ENCODE measurements at places on chromosomes 3 and 15.
A peak's percentile ranks its signal among the peaks of the same experiment; 100 is the strongest.

DNA sequence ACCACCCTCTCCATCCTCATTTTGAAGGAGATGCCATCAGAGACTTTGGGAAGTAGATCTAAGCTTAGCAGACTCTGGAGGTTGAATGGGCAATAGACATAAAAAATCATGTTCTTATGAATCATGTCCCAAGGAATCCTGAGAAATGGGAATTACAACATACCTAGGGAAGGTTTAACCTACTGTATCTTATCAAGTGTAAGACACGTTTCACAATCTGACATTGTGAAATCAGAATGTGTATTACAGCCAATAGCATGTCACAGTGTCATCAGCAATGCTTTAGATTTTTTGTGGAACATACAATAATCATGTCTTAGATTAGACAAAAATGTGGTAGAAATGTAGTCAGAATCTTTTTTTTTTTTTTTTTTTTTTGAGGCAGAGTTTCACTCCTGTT lies 332.4 kb upstream of the TLE3 start:
- DNase-seq: no peak

GRCh38 chr3:13134879-13135206 lies 61.6 kb upstream of the IQSEC1 start:
- no peak for DNase-seq

GRCh38 chr3:132927896-132928295 lies 110.3 kb upstream of the TMEM108 start:
- DNase-seq: no peak

- DNase-seq: no peak
These were observed 30.6 kb downstream of the EPHA3 start for GRCh38 chr3:89138048-89138447.

GRCh38 chr15:92520914-92521623 lies 127.4 kb downstream of the ST8SIA2 start:
- DNase-seq: no peak

DNA sequence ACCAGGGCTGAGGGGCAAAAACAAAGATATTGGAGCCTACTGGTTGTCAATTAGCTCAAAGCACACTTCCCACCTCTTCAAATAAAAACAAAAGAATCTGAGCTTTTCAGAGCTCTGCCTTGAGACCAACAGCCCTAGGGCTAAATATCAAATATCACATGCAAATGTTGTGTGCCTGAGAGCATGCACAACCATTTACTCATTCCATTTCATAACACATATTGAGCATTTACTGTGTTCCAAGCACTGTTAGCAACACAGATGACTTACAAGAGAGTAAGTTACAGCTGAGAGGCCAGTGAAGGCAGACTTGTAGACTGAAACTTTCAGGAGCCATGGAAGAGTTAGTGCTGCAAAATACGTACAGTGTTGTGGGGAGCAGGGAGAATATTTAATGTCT lies 222.4 kb downstream of the CPNE4 start:
- DNase-seq: no peak

- DNase-seq: peak; percentile 25
These were observed 16.0 kb upstream of the PCOLCE2 start for GRCh38 chr3:142904639-142905436.

DNA sequence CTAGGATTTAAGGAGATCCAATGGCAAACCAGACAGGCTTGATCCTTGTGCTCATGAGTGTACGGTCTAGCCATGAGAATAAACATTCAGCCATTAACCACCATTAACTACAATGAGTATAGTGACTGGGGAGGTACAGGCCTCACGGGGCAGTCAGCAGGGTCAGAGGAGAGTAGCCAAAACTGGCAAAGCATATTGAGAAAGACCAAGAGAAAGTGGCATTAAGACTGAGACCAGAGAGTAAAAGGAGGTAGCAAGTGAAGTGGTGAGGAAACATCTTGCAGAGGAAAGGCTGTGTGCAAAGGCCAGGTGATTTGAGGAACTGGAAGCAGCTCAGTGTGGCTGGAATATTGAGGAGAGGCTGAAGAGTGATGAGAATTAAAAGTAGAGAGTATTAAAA lies 407.2 kb upstream of the LMCD1 start:
- no peak for DNase-seq

DNA sequence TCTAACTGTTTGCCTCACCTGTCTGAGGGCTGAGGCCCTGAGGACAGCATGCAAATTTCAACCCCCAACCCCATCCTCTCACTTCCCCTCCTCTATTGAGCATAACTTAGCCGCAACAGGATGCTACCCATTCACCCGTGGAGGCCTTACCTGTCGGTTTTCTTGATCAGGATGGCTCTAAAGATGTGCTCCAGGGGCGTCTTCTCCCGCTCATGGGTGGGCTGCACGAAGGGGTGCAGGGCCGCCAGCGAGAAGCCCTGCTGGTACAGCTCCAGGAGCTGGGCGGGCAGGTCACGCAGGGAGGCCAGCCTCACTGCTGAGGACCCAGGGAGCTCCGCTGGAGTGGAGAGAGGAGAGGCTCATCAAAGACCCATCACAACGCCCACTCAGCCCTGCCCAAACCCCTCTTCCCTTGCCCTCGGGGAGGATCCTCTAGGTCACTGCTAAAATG lies 79.8 kb downstream of the RFTN1 start:
- DNase-seq: no peak

- peak; percentile 25 for DNase-seq
These were observed at the start of gene MCTP2 for GRCh38 chr15:94230883-94231722. Gene MCTP2 (plus strand): TSS chr15:94231561. CDS start chr15:94298266, 66,705 bp downstream.

- no peak for DNase-seq
These were observed 272.2 kb upstream of the CHRNA7 start for GRCh38 chr15:31758126-31758525.

DNA sequence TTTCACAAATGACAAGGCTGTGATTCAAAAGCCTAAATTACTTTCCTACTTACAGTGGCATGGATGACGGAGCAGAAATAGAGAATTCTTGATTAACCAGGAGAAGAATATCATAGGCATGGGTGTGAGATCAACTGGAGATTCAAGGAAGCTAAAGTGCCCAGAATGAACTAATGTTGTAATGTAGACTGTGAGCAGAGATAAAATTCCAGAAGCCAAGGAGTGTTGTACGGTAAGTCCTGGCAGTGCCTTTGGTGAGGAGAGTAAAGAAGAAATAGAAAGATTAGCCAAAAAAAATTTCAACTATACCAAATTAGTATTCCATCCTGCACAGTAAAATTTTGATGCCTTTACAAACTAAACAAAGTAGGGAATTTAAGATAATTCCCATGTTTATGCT lies 75.9 kb downstream of the ZBTB20 start:
- DNase-seq: no peak

DNA sequence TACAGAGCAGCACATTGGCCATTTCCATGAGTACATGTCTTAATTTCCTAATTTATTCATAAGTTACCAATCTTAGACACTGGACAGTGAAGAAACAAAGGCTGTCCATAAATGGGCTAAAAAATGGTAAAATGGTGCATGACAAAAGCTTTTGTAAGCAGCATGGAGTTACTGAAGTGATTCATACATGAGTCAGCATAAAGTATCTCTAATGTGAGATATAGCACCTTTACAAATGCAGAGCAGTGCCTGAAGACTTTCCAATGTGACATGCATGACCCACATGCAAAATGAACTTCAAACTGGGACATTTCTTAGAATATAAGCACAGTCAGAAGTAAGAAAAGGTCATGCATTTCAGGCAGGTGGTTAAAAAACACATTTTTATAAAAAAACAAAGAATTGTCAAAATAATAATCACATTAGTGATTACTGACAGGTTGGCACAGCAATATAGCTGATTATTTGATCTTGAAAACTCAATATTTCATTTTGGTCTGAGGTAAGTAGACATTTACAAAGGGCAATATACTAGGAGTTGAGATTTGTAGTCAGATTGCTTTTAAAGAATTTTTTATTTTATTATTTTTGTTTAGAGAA lies 299.3 kb downstream of the PLCL2 start:
- no peak for DNase-seq

DNA sequence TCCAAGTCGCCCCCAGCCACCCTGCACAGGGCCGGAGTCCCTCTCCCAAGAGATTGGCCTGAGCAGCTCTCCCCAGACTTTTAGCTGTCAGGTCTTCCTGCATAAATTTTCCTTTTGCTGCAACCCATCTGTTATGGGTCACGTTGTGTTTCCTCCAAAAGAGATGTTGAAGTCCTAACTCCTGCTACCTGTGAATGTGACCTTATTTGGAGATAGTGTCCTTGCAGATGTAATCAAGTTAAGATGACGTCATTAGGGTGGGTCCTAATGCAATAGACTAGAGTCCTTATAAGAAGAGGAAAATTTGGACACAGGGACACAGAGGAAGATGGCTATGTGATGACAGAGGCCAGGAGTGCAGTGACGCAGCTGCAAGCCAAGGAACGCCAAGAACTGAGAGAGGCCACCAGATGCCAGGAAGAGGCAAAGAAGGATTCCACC lies 13.2 kb upstream of the SLC6A6 start:
- DNase-seq: no peak

GRCh38 chr3:167450195-167450594 lies 23.6 kb downstream of the SERPINI2 start:
- DNase-seq: no peak

DNA sequence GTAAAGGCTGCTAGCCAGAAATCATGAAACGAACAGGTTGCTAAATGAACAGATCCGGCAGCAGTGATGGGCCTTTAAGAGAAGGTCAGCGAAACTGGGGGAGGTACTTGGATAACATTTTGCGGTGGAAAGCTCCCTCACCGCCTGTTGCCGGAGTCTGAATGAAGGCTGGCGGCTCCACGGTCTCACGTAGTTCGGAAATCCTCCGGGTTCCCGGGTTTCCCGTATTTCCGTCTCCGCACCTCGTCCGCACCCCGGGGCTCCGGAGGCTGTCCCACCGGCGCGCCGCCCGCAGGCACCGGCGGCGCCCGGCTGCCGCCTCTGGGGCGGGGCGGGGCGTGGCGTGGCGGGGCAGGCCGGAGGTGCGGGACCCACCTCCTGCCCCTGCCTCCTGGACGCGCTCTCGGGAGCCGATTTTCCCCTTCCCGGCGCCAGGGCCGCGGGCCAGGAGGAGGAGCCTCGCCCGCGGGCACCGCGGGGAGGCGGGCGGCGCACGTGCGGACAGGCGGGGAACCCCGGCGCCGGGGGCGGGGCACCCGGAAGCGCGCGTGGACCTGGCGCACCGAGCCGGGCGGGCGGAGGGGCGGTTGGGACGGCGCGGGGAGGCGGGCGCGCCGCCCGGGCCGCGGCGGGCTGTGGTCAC lies at the start of gene ZDHHC23:
ZDHHC23 (plus strand) TSS at position 642 of the 643 bp plus-strand sequence. CDS start 790 bp downstream, outside the sequence.
- no peak for DNase-seq

- no peak for DNase-seq
These were observed 41.3 kb downstream of the ETV5 start for GRCh38 chr3:186067360-186068242.

DNA sequence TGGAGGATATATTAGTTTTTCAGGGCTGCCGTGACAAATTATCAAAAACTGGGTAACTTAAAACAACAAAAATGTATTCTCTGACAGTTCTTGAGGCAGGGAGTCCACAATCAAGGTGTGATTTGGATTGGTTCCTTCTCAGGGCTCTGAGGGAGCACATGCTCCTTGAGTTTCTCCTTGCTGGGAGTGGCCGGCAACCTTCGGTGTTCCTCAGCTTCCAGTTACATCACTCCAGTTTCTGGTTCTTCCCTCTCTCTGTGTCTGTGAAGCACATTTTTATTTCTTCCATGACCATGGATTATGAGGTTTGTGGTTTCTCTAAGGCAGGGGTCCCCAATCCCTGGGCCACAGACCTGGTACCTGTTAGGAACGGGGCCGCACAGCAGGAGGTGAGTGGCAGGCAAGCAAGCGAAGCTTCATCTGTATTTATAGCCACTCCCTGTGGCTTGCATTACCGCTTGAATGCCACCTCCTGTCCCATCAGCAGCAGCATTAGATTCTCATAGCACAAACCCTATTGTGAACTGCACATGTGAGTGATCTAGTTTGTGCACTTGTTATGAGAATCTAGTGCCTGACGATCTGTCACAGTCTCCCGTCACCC lies 24.3 kb downstream of the LRRC28 start:
- peak; percentile 90 for DNase-seq

GRCh38 chr3:171878461-171879225 lies 35.5 kb downstream of the TMEM212 start:
- no peak for DNase-seq

DNA sequence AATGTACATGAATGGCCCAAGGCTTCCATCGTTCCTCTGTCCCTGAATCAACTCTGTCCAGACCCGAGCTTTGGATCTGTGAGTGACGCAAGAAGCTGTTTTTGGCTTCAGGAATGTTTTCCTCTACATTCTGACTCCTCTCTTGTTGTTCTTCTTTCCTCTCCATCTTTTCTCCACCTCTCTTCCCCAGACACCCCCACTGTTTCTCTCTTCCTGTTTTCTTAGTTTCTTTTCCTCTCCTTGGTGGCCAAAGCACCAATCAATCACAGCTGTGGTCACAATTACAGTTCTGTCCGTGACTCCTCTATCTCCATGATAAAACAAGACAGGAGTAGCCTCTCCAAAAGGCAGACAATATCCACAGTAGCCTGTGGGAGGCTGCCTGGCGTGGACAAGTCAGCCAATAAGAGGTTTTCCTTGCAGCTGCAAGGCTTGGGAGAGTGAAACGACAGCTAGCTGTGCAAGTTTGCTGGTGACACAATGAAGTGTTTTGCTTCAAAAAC lies 4.9 kb upstream of the TMEM212 start:
- DNase-seq: no peak

DNA sequence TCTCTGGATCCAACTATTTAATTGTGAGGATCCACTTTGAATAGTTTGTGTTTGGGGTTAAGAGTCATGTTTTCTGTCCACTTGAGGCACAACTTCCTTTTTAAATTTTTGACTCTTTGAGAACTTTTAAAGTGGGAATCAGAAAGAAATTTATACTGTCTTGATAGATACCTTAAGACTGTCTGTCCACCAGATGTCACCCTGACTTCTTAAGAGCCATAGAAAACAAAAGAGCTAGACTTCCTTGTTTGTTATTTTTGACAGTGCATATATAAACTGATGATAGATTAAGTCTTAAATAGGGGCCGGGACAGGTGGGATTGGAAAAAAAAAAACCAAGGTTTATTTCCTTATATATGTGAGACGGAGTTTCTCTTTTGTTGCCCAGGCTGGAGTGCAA lies 52.1 kb upstream of the WDR72 start:
- DNase-seq: peak; percentile 24

All from Jurkat, Clone E6-1 (cell line).